ENCODE measurements at places on chromosomes 7 and 10. TPM values are rescaled to one million over a fixed set of nuclear protein-coding genes. Genes with fewer than 3 reads are reported as not detected.

CEP41 gene
- polyA plus RNA-seq, result 21.2 TPM

BEND7 gene
- polyA plus RNA-seq, result 1.4 TPM

DNA sequence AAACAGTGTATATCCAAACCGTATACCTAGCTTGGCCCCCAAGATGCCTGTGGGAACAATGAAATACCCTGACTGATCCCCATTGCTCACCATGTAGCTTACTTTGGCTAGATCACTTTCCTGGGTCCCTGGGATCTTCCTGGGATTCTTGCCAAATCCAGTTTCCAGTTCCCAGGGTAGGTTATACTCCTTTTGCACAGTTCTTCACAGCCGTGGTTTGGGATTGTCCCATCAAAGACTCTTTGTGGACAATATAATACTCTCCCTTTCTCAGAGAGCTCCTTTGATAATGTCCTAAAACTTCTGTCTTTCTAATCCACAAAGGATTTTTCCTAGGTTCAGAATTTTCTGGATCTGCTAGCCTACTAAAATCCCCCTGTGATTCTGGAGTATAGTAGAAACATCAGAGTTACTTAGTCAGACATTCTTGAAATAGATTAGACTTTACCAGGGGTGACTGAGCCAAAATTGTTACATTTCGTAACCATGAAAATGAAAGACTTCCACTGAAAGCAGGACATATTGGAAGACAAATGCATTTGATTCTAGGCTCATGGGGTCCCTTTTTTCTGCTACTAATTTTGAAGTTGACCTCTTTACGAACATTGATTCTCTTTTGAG lies 388.3 kb upstream of the ETV1 start:
- no peak for DNase-seq

DENND11 gene
- 2.8 TPM for polyA plus RNA-seq

DNA sequence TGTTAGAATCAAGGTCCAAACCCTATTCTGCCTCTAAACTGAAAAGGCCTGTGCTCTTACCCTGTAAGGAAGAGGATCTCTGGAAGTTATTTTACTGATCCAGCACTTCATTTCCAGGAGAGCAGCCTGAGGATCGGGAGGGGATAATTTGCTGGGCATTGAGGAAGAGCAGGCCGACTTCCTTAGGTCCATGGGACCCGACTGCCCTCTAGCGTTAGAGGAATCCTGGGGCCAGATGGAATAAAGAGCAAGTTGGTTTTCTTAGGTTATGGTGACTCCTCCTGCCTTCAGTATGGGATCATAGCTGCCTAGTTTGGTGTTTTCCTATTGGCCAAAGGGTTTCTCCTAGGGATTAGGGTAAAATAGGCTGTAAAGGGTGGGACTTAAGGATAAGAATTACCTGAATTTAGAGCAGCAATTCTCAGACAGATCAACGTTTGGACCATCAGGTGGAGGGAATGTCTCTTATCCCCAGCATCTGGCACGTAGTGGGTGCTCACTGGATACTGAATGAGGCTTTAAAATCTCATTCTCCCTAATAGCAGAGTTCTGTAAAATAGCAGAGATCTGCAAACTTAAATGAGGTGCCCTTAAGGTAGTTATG lies 40.0 kb upstream of the SORBS1 start:
- peak; percentile 76 for DNase-seq

All from mammary epithelial cell (primary cell).